ENCODE measurements at places on chromosomes 7 and 10.

DNA sequence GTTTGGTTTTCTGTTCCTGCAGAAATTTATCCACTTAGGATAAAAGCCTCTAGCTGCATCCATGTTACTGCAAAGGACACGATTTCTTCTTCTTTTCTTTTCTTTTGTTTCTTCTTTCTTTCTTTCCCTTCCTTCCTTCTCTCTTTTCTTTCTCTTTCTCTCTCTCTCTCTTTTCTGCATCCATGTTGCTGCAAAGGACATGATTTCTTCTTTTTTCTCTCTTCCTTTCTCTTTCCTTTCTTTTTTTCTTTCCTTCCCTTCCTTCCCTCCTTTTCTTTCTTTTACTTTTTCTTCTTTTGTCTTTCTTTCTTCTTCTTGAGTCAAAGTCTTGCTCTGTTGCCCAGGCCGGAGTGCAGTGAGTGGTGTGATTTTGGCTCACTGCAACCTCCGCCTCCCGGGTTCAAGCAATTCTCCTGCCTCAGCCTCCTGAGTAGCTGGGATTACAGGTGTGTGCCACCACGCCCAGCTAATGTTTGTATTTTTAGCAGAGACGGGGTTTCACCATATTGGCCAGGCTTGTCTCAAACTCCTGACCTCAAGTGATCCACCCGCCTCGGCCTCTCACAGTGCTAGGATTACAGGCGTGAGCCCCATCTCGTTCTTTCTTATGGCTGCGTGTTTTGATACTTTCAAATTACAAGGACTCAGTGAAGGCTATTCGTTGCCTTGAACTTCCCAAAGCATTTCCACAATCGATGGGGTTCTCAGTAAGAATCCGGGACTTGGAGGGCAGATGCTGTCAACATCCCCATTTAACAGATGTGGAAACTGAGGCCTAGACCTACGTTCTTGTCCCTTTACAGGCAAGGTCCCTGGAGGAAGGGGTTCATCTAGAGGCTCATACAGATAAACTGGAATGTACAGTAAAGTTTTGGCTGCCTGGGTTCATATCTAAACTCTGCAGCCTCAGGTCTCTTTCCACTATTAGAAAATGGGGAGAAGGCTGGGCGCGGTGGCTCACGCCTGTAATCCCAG is 1.9 kb upstream of the GNB2 start:
- DNase-seq, result no peak

GRCh38 chr7:41693150-41693997 is 9.5 kb downstream of the INHBA start:
- no peak for DNase-seq

GRCh38 chr10:53123311-53123710 is 350.7 kb upstream of the MBL2 start:
- no peak for DNase-seq

DNA sequence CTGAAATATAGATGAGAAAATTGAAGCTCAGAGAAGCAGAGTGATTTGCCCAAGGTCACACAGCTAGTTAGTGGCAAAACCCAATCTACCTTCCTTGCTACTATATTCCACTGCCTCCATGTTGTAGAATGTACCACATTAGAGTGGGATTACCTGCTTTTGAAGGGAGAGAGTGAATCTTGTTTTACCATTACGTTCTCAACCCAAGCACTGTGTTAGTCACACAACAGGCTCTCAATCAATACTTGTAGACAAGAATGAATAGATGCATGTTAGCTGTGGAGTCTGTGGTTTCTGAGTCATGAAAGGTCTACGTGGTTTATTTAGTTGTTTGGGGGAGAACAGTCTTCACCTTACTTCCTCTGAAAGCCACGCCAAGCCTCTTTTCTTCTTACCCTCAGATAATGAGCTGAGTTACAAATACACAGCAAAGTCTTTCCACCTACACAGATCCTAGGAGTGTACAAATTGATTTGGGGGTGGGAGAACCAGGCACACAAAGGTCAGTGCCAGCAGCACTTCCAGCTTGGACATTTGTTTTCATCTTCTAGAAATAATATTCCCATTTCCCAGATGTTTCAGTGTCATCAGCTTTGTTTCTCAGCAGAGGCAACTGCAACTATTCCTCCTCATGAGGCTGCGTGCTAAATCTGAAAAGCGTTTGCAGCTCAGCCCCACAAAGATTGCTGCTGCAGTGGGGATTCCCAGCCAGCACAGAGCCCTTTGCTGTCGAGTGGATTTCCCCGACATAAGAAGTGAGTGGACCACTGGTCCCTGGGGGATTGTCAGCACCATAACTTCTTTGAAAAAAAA is 71.5 kb upstream of the ADO start:
- peak; percentile 87 for DNase-seq

DNA sequence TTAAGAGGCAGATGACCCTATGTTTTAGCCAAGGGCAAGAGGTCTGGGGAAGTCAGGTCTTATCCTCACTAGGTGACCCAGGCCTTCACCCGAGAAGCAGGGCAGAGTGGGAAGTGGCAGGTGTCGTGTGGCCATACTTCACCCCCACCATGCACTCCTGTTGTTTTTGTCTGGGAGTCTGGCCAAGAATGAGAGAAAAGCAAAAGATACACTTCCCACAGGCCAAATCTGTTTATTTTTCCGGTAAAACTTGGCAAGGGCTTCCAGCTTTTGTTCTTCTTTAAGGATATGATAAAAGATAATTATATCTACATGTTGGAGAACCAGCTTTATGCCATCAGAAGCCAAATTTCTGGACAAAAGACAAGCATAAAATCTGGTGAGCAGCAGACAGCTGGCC is 137.4 kb upstream of the CDC14C start:
- no peak for DNase-seq

All from stimulated activated naive B cell treated with anti-CD40 and anti-IgM and Interleukin-4, amounts not matched to agents 10 μg/mL and 1 μg/mL and 100 μg/mL, for 72 hours (primary cell).